SK-N-SH (cell line): ENCODE measurements at places on chromosomes 7 and 10.

GRCh38 chr7:45219801-45220435 lies 62.3 kb downstream of the RAMP3 start:
- DNase-seq, result peak; percentile 49

GRCh38 chr7:87608431-87608830 lies 7.7 kb upstream of the ABCB1 start:
- no peak for DNase-seq

DNA sequence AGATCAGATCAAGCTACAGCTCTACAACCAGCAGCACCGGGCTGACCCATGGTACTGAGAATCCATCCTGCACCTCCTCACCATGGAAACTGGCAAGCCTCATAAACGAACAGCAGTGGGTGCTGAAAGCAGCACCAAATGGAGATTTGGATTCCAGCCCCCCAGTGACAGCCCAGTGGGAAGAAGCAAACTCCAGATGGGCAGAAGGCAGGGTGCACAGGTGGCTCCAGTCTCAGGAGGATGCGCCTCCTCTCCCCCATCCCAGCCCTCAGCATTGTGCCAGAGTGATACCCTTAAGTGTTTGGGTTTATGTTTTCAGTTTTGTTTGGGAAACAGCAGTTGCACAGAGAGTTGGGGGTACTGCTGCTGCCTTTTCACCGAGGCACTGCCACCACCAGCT lies 20.6 kb upstream of the SMO start:
- no peak for DNase-seq

DNA sequence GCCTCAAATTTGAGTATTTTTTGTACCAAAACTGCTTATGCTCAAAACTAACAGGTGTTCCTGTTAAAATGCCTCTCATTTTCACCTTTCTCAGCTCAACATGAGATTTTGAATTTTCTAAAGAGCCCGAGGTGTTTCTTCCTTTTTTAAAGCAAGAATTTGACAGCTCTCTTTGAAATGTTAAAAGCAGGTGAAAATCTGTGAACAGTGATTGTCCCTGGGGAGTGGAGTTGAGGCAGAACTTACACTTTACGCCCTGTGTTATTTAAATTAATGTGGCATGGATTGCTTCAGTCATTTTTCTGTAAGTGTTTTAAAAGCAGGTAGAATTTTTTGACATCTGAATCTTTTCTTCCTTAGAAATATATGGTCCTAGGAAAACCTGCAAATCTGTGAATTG lies 9.2 kb upstream of the GPR15LG start:
- no peak for DNase-seq

DNA sequence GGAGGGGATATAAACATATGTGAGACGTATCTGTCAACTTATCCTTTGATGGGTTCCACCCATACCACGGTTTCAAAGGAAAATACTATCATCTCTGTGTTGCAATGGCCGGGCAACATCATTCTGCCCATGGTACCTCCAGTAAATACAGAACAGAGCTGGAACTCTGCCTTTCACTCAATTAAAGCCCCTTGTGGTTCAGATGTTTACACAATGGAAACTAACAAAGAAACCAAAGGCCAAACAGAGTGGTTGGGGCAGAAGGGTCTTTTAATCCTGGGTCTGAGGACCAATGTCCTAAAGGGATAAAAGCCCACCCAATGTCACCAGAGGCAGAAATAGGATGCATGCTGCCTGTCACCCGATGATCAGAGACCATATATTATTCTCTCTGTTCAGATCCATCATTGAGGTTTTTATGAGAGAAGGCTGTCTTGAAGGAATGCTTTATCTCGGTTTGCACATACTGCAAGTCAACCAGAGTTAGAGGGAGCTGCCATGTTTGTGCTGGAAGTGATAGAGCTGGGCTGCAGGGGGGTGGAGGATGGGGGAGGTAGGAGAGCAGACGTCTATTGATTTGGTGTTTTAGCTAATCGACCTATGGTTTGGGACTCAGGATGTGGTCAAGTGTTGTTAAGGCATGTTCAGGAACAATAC lies 105.4 kb upstream of the FRMD4A start:
- no peak for DNase-seq

- DNase-seq, result no peak
Observed at GRCh38 chr7:33733870-33734650, 171.3 kb upstream of the BMPER start.

DNA sequence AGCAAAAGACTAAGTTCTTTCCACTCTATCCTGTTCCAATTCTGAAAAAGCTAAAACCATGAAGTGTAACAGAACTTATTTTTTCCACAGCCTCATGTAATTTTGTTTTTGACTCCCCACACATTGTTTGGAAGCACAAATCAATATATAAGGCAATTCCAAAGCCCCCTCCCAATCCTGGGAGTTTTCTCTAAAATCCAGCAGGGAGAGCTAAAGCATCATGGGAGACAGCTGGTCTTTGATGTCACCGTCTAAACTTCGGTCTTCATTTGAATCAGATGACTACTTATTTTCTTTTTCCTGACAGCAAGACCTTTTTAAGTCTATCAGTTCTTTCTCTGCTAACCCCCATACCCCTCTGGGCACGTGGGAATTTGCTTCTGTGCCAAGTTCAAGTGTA lies 33.3 kb upstream of the PON1 start:
- DNase-seq, result no peak

GRCh38 chr10:33390046-33390445 lies 55.6 kb upstream of the NRP1 start:
- DNase-seq, result no peak

DNA sequence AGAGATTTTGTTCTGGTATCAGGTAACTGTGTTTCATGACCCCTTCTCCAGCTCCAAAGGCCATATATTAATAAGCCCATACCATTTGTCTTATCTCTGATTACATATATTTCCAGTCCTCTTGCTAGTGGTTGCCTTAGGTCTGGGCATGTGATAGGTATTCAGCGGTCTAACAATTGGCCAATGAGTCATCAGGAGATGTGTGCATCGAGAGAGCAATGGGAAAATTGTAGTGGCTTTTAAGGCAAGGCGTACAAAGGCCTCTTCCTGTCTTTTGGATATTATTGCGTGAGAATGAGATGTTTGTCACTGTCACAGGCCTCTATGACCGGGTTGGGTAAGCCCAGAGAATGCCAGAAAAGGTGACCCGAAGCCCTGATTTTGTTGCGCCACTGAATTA lies 38.6 kb upstream of the SFRP5 start:
- DNase-seq, result no peak

GRCh38 chr7:72493850-72494661 lies 81.9 kb upstream of the CALN1 start:
- peak; percentile 65 for DNase-seq

DNA sequence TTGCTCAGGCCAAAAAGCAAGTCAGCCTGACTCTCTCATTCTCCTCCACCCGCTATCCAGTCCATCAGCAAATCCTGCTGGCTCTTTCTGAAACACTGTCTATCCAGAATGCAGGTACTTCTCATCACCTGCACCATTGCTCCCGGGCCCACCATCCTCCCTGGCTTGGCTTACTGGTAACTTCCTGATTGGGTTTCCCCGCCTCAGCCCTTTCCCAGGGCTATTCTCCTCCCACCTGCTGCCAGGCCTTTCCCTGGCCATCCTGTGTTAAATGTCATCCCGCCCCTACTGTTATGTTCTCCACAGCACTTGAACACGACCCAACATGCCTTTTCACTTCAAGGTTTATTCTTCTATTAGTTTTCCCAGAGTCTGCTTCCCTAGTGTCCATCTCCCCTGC lies 124.0 kb downstream of the CNNM2 start:
- DNase-seq, result no peak

DNA sequence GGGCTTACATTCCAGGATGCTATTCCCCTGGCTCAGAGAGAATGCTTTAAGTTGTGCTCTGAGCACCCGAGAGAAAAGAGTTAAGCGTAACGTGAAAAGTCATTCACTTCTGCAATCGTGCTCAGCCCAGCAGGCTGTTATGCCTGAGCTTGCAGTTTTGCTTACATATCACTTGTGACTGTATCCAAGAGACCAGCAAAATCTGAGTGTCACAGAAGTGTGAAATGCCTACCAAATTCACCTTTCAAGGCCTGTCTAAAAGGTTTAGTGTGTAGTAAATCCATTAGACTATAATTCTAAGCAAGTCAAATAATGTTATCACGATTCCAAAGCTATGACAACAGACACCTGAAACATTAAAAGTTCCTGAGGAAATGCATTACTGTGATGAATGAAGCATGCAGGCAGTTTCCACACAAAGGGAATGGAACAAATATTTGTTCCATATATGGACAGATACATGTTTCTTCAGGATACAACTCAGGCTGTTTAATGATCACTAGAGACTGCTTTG lies 20.1 kb downstream of the ITGB1 start:
- DNase-seq, result no peak

- no peak for DNase-seq
Observed at GRCh38 chr7:30598121-30598876, 3.6 kb downstream of the GARS1 start.

- no peak for DNase-seq
Observed at GRCh38 chr7:157932498-157933218, 595.9 kb downstream of the DNAJB6 start.

- DNase-seq, result no peak
Observed at GRCh38 chr7:1725199-1725690, 55.2 kb downstream of the ELFN1 start.

- no peak for DNase-seq
Observed at GRCh38 chr10:94125856-94126255, 132.1 kb downstream of the PLCE1 start.

- DNase-seq, result no peak
Observed at GRCh38 chr7:6172910-6173295, 99.5 kb downstream of the CYTH3 start.

DNA sequence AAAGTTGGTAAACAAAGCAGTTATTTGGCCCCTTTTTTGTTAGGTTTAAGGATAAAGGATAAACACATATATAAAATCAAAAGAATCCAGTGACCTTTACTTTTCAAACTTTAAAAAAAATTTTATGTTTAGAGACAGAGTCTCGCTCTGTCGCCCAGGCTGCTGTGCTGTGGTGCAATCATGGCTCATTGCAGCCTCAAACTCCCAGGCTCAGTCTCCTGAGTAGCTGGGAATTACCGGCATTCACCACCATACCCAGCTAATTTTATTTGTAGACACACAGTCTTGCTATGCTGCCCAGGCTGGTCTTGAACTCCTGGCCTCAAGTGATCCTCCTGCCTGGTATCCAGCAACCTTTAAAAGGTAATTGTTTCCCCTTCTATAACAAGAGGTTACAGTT lies 31.3 kb downstream of the GNA12 start:
- DNase-seq, result no peak

DNA sequence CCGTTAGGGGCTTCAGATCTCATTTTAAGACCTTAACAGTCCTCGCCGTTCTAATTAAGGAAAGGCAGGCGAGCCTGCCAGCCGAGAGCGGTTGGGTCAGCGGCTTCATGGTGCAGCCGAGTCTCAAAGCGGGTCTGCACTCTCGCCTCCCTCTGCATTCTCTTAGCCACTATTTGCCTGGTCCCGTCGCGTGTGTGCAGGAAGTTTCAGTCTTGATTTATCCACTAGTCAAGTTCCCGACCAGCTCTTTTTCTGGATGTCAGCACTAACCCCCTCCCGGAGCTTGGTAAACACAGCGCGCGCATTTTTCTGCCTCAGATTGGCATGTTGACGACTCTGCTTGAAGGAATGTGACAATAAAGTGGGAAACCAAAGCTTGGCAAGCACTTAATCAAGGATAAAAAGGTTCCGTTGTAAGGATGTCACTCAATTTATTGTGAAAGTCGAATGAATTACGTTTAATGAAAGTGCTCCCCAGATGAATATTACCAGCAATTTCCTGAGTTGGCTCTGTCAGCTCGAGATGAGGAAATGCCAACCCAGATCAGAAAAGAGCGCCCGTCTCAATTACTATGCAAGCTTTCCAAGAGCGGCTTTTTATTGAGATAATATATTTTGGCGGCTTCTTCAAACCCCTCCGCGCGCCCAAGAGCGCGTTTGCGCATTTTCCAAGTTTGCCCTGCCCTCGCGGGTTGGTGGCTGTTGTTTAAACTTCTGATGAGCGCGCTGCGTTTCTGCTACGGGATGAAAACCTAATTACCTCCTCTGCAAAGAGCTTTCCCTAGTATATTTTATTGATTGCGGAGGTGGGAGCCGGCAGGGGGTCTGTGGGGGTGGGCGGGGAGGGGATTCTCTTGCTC lies 7.9 kb downstream of the NXPH1 start:
- no peak for DNase-seq

DNA sequence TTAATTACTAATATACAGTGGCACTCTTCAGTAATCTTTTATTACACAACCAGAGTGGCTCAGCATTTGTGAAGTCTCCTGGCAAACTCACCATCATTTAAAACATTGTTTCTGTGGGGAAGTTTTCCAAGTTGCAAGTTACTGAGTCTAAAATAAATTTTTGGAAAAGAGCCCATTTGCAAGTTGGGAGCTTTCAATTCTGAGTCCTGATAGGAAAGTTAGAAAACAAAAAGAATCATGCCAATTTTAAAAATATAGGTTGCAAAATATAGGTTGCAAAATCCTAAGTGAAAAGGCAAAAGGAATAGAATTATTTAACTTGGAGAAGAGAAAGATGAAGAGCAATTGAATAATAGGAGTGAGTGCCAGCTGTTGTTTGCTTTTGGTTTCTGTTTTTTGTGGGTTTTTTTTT lies 378.8 kb upstream of the C7orf33 start:
- no peak for DNase-seq

- DNase-seq, result peak; percentile 66
Observed at GRCh38 chr7:150946421-150947240, 31.5 kb downstream of the KCNH2 start.

DNA sequence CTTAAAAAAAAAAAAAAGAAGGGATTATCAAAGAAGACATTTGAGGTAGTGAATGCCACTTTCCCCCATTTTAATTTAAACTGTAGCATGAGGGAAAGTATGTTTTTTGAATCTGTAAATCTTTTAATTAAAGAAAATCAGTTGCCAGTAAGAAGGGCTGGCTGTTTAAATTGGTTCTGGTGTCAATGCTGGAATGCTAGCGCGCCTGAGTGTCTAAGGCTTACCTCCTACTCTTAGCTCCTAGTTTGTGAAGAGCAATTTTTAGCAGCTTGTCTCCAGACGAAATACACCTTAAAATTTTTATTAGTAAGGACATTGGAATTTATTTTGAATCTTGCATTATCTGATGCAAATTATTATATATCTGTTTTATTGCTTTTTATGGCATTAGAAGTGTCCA lies 54.1 kb downstream of the UBE3C start:
- no peak for DNase-seq

DNA sequence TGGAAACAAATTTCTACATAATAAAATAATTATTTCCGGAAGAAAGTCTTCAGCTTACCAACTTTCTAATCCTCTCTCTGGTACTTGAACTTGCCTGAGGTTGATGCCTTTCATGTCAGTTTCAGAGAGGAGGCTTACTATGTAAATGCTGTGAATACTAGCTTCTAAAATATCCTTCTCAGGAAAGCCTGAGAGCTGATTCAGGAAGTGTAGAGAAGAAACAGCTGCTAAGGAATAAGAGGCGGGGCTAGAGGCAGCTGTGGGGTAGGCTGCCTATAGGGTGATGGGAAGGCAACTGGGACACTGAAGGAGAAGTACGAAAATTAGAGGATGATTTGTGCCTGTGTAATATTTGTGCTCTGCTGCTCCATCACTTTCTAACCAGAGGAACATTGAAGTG lies 69.3 kb downstream of the AVL9 start:
- no peak for DNase-seq

GRCh38 chr7:106357675-106358074 lies 72.9 kb upstream of the NAMPT start:
- DNase-seq, result no peak

- no peak for DNase-seq
Observed at GRCh38 chr7:104922182-104923009, 91.6 kb upstream of the KMT2E start.

- no peak for DNase-seq
Observed at GRCh38 chr7:35646289-35647023, 48.5 kb downstream of the HERPUD2 start.
